ENCODE measurements at places on chromosomes 1 and 21.
A peak's percentile ranks its signal among the peaks of the same experiment; 100 is the strongest.

DNA sequence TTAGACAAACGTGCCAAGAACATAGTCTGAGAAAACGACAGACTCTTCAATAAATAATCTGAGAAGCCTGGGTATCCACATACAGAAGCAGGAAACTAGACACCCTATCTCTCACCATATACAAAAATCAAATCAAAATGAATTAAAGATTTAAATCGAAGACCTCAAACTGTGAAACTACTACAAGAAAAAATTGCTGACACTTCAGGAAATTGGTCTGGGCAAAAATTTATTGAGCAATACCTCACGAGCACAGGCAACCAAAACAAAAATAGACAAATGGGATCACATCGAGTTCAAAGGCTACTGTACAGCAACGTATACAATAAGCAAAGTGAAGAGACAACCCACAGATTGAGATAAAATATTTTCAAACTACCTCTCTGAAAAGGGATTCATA is 292.8 kb upstream of the RGS18 start:
- DNase-seq: no peak

- no peak for DNase-seq
These were observed 28.9 kb upstream of the APP start for GRCh38 chr21:26199456-26199855.

DNA sequence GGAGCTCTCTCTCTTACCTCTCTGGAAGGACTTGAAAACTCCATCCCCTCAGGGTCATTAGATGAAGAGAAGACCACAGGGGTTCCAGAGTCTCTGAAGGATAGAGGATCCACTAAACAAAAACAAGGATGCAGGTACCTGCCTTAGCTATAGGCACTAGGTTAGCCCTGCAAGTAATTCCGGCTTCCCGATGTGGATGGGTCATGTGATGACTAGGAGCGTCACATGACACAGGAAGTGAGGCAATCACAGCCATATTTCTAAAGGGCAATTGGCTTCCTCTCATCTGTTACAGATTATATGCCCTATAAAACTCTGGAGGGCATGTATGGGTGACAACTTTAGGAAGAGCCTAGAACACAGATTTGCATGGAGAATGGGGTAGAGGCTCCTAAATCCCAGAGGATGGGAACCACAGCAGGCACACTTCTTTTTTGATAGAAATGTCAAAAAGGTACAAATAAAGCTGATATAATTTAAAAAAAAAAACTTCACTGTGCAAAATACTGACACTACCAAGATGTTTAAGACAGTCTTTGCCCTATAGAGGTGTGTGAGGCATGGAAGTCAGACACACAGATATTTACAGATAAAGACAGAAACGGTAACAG is 14.1 kb downstream of the ENTREP3 start:
- peak; percentile 71 for DNase-seq

GRCh38 chr1:242212401-242212800 is 213.5 kb upstream of the MAP1LC3C start:
- no peak for DNase-seq

DNA sequence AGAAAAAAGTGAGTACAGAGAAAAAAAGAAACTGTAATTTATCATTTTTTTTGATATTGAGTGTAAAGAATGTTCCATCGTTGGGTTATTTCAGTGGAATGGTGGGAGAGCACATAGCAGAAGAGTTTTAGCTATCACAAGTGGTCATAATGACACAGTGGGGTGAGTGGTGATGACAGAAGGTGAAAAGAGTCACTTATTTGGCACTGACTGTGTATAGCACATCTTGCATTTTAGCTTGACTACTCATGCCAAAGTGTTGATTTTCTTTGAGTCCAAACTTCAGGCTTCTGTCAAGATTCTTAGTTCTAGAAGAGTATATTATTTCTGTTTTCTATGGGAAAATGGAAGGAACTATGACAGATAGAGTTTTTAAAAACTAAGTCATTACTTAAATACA is 261.2 kb downstream of the GRIK1 start:
- no peak for DNase-seq

DNA sequence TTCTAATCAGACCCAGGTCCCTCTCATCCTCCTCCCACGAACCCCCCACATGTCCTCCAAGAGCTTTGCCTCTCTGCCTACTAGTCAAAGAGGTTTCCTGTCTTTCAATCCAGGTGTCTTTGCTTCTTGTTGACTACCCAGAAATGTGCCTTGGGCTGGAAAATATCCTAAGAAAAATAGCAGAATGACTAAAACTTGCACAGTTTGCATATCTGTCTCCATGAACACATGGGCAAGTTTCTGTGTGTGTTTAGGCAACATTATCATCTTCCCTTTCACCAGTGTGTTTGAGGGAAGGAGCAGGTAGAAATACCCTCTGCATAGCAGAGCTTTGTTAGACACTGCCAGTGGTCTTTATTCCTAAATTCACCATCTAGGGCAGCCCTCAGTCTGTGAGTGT is 1.5 kb downstream of the C1orf116 start:
- no peak for DNase-seq

DNA sequence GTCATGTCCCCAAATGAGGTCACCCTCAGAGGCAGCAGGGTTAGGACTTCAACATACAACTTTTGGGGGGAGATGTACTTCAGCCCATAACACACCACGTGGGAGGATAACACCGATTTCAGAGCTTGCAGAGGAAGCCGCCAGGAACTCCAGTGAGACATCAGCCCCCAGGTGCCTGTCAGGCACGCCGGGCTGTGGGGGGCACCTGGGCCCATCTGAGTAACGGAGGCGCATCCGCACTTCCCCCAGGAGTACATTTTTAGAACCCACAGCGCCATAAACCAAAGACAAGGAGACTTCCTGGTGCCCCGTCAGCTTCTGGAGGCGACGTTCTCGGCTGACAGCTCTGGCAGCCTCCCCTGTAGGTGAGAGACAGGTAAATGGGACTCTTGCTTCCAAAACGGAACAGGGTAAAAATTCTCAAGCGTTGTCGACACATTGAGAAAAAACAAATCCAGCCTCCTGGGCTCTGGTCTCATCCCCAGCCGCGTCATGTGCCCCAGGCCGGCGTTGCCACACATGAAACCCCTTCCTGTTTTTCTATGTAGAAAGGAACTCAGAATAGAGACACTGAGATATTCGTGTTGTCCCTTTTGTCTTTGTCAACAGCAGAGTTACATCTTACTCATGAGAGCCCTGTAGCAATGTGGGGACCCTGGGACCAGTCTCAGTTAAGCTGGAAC is 93.3 kb downstream of the PDE9A start:
- no peak for DNase-seq

DNA sequence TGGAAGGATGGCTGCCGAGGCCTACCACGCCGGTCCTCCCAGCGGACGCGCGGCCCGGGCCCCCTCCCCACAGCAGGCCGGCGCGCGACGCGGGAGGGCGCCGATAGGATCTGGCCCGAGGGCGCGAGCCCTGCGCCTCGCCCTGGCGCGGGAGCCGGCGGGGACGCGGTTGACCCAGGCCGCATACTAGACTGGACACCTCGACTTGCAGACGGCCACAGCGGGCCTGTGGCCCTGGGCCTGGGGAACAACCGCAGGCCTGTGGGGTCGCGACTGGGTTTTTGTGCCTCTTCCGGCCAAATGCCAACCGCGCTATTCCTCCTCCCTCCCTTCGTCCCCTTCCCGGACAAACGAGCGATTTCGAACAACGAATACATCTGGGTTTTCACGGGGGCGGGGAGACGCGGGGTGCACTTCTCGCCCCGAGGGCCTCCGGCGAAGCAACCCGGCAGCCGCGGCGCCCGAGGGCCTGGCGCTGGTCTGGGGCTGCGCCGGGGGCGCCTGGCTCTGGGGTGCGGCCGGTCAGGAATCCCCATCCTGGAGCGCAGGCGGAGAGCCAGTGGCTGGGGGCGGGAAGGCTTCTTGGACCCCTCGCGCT is 2.4 kb downstream of the NHLH2 start:
- no peak for DNase-seq

GRCh38 chr1:94970783-94971182 is 43.9 kb upstream of the CNN3 start:
- no peak for DNase-seq

DNA sequence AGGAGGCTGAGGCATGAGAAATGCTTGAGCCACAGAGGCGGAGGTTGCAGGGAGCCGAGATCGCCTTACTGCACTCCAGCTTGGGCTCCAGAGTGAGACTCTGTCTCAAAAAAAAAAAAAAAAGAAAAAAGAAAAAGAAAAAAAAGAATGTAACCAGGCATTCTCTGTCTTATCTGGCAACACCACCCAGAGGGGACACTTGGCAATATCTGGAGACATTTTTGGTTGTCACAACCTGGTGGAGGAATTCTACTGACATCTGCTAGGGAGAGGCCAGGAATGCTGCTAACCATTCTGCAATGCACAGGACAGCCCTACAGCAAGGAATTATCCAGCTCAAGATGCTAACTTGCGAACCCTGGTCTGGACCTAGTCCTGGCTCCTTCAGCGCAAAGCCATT is 2.3 kb upstream of the CNR2 start:
- DNase-seq: no peak

- DNase-seq: no peak
These were observed 5.8 kb upstream of the ANKRD13C start for GRCh38 chr1:70360321-70360720.

DNA sequence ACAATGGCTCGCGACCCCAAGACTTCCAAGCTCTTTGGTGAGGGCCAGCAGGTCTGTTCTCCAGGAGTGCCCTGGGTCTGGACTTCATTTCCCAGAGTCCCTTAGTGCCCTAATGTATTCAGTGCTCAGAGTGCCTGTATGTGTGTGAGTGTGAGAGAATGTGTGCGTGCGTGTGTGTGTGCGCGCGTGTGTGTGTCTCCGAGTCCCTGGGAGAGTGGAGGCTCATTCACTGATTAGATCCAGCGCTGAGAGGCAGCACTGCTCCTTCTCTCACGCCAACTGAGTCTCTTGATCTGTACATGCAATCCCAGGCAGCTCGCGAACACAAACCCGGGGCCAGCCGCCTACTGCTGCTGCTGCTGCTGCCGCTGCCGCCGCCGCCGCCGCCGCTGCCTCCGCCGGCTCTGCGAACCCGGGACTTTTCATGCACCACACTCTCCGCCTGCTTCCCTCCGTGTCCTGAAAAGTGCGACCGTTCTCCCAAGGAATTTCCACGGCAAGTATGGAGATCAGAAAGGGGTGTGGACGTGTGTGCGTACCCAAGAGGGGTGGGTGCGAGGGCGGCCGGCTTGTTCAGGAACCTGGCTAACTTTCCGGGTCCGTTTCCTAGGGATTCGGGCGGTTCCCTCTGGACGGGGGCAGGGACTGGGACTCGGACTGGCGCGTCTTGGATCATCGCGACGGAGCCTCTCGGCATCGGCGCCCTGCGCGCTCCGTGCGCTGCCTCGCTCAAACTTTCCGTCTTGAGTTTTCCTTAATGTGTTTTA is at the start of gene RNF220:
RNF220 (plus strand) TSS at position 225 of the 767 bp plus-strand sequence.
- DNase-seq: no peak

- no peak for DNase-seq
These were observed 1.4 kb downstream of the PEAR1 start for GRCh38 chr1:156894711-156895454.

DNA sequence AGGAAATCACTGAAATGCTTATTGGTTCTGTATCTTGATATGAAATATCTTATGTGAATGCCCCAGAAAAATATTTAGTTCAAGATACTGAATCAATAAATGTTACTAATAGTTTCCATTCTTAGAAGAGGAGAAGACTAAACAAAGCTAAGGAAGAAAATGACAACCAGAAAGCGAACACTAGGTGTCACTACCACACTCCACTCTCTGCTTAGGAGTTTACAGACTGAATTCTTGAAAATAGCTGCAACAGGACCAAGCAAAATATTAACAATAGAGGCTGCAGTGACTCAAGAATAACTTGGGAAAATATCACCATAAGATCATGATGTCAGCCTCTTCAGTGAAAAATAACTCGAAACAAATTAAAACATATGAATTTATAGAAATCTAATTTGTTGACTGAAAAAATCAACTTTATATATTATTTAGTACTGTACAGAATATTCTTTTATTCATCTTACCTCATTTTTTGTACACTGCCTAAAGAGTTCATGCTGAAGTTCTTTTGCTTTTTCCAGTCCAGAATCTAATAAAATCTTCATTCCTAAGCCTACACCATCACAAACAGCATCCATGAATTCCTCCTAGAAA is 61.6 kb downstream of the KIF14 start:
- DNase-seq: no peak

DNA sequence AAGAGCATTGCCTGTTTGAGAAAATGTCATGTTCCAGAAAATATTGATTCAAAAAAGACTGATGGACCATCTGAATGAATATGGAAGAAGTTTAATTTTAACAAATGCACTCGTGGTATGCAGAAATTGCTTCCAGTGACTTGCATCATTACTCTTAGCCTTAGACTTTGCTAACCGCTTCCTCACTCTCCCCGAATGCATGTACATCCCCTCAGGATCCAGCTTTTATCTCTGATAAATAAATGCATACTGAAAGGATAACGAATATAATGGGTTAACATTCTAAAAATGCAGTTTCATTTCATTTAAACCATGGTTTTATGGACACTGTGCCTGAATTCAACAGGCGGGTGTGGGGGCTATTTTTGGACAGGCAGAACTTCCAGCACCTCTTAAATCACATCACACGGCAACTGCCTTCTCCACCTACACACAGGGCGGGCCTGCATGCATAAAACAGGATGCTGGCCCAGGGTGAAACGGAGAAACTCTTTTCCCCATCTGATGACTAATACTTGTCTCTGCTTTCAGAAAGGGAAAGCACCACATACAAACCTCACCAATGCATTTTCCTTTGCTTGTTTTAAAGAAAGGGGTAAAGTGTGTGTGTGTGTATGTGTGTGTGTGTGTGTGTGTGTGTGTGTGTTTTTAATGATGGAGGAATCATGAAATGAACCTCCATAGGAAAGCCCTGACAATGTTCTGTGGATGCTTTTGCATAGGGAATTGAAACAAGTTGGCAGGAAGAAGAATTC is 48.7 kb downstream of the SPAG17 start:
- DNase-seq: no peak

DNA sequence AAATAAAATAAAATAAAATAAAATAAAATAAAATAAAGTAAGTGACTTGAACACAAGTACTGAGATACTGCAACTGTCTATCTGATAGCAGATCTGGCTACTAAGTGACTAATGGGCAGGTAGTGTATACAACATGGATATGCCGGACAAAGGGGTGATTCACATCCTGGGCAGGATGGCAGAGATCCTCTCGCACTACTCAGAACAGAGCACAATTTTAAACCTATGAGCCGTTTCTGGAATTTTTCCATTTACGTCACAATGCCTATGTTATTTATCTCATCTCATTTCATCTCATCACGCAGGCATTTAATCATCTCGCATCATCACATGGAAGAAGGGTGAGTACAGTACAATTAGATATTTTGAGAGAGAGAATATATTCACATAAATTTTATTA is 233.3 kb upstream of the COA6 start:
- DNase-seq: no peak

- DNase-seq: no peak
These were observed 93.9 kb downstream of the SLC45A1 start for GRCh38 chr1:8411803-8412182.

DNA sequence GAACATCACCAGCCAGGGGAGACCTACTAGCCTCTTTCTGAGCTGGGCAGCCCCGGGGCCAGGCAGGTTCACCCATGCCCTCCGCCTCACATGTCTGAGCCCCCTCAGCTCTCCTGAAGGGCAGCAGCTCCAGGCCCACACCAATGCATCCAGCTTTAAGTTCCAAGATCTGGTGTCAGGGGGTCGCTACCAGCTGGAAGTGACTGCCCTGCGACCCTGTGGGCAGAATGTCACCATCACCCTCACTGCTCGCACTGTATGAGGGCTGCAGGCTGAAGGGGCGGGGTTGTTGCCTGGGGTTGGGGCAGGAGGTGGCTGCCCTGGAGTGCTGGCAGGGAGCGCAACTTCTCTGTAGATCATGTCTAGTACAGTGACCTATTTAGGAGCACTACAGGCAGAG is 8.5 kb upstream of the PTPN7 start:
- DNase-seq: no peak

Data from NCI-H1048 (cell line).